ENCODE measurements at places on chromosomes 7 and 10.

- peak; percentile 83 for DNase-seq
Observed at GRCh38 chr7:1713502-1714484, 43.7 kb downstream of the ELFN1 start.

GRCh38 chr10:14389981-14390590 is 59.4 kb upstream of the FRMD4A start:
- no peak for DNase-seq

DNA sequence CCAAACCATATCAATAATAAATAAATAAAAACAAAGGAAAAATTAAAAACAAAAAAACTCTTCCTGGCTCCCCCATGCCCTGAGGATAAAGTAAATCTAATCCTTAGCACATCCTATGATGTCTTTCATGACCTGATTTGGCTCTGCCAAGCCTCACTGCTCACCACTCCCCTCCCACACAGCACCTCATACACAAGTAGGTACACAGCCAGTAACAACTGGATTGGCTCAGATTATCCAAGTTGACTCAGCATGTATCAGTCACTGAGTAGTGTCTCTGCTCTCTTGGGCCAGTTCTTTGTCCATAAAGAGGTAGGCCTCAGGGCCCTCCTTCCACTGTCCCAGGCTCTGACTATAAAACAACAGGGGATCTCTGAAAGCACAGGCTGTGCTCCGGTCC is 99.6 kb downstream of the STRA8 start:
- no peak for DNase-seq

- no peak for DNase-seq
Observed at GRCh38 chr7:28984631-28985030, 26.5 kb upstream of the TRIL start.

DNA sequence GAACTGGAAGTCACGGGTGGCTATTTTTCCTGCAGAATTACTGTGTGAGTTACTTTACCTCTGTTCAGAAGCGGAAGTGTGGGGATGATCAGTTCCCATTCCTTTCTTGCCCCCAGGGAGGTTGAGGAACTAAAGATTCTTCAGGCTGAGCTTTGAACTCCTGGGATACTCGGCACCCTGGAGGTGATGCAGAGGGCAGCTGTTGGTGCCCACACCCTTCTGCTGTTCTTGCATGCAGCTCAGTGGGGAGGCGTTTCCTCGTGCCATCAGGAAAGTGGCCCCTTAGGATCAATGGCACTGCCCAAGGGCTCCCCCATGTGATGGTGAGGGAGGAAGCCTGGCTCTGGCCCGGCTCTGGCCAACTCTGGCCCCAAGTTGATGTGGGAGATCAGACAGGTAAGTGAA is 44.7 kb upstream of the MXI1 start:
- no peak for DNase-seq

GRCh38 chr10:77836299-77836820 is 90.2 kb downstream of the DLG5 start:
- no peak for DNase-seq

DNA sequence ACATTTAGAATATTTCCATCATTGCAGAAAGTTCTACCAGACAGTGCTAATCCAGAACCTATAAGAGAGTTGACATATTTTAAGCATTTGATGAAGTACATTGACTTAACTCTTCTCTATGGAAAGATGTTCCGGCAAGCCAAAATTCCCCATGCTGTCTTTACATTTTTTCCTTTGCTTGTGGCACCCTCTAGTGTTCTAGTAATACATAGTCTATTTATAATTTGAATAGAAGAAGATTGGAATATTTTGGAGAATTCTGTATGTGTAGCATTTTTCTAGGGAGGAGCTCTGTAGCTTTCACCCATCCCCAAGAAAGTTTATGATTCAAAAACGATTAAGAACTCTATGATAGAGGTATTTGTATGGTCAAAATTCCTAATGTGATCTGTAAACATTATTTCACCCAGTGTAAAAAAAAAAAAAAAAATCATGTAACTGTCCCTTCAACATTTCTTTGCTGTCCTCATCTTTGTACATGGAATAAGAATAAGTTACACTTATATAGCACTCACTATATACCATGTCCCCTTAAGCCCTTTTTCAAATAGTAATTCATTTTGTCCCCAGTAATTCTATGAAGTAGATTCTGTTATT is 33.2 kb downstream of the NRF1 start:
- DNase-seq, result no peak

DNA sequence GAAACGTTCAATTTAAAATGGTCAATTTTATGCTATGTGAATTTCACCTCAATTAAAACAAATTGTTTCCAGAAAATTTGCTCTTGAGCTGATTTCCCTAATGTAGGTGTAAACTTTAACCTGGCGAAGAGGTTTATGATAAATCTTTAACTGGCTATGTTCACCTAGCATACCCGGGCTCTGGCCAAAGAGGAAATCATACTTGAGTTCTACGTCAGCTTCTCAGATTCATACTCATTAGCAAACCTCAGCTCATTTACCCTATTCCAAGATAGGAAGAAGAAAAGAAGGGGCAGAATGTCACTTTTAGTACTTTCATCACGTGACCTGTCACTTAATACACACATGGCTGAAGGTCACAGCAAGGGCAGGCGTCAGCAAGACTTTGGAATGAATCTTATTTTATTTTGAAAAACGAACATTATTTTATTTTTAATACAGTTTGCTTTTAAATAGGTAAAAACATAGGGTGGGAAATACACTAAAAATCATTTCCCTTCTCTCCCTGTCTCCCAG is 97.0 kb downstream of the ABLIM1 start:
- no peak for DNase-seq

GRCh38 chr10:1882728-1883127 is 145.4 kb upstream of the ADARB2 start:
- DNase-seq, result no peak

- DNase-seq, result no peak
Observed at GRCh38 chr7:129497156-129497555, 5.2 kb upstream of the SMKR1 start.

DNA sequence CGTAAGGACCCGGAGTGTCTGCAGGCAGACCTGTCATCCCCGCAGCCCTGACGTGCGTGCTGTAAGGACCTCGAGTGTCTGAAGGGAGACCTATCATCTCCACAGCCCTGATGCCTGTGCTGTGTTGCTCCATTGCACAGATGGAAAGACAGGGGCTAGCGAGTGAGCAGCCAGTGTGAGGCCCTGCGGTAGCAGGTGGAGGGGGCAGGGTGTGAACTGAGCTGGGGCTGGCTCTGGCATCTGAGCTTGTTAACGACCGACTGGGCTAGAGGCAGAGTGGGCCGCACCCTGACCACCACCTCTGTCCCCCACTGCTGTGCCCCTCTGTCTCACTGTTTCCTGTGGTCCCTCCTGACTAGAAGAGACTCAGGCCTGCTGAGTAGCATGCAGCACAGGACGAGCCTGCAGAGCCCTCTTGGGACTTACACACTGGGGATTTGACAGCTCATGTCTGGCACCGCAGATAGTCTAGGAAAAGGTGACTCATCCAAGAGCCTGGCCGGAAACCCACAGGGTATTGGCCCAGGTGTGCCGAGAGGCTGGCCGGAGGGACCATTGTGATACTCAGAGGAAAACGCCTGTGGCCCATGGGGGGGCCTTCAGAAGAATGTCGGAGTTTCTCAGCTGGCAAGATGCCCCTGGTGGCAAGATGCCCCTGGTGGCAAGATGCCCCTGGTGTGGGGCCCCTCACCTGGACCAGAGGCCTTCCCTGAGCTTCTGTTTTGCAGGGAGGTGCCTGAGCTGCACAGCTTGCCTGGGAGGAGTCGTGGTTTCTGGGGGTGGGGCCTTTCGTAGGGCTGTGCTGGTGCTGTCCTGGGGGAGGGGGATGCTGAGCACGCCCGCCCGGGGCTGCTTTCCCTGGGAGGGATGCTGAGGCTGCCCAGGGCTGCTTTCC is 34.3 kb downstream of the INPP5A start:
- peak; percentile 67 for DNase-seq
